Activated naive CD4-positive, alpha-beta T cell treated with anti-CD3 and anti-CD28 coated beads for 36 hours (primary cell): ENCODE measurements at places on chromosomes 13 and 19. TPM values are rescaled to one million over a fixed set of nuclear protein-coding genes. Genes with fewer than 3 reads are reported as not detected.

KLK3 gene
- total RNA-seq, result not detected

CD209 gene
- not detected for total RNA-seq

GGN gene
- 0.40 TPM for total RNA-seq

DAND5 gene
- total RNA-seq, result not detected
